ENCODE measurements at places on chromosomes 1 and 21.

GRCh38 chr21:30437010-30437565 is 3.0 kb upstream of the KRTAP15-1 start:
- DNase-seq: no peak

- DNase-seq: no peak
Measured at GRCh38 chr1:170307426-170307825, 161.7 kb downstream of the NTMT2 start.

DNA sequence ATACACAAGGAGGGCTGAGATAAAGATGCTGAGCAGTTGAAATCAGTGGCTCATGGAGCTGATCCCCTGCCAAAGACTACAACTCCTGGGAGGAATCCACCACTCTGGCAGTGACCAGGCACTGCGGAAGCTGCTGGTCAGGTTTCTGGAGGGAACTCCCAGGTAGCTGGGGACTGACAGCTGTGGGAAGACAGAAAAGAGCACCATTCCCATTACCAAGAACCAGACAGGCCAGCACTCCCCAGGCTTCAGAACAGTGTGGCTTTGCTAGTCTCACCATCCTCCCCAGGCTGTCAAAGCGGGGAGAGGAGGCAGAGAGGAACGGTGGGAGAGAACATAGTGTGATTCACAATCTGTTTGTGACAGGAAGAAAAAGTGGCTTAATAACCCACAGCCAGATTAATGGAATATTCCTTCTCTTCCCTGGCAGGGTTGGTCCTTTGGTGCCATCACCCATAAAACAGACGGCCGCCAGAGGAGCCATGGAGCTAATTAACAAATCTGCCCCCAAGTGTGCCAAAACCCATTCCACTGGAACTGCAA is 92.1 kb downstream of the MAB21L3 start:
- no peak for DNase-seq

DNA sequence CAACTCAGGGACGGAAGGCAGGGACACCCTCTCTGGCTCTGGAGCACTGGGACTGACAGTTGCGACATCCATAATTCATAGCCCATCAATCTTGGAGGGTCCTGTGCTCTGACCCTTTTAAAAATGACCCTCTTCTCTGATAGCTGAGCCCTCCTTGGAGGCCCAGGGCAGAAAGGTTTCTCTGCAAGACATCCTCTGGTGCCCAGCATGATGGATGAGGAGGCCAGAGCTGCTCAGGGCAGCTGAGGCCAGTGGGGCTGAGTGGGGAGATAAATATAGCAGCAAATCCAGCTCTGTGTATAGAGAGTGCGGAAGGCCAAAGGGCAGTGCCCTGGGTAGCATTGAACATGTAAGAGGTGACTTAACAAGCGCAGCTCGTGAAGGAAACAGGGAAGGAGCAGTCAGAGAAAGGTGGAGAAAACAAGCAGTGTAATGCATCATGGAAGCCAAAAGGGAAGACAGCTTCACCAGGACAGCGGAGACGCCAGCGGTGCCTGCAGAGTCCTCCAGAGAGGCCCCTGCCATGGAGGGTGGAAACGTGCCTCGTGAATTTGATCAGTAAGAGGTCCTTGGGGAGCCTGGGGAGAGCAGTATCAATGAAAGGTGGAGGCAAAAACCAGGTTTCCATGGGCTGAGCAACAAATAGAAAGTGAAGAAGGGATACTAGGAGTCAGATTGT is 50.4 kb upstream of the FMOD start:
- no peak for DNase-seq

GRCh38 chr1:66916320-66916719 is 8.3 kb downstream of the DNAI4 start:
- no peak for DNase-seq

GRCh38 chr1:184017306-184017705 is 20.2 kb downstream of the COLGALT2 start:
- no peak for DNase-seq

- DNase-seq: no peak
Measured at GRCh38 chr21:39040494-39041110, 142.6 kb downstream of the PSMG1 start.

GRCh38 chr1:42941640-42942330 is 16.9 kb downstream of the SLC2A1 start:
- DNase-seq: no peak

GRCh38 chr1:159652506-159652905 is 61.9 kb downstream of the CRP start:
- DNase-seq: no peak

- no peak for DNase-seq
Measured at GRCh38 chr1:181341026-181341632, 142.2 kb upstream of the CACNA1E start.

GRCh38 chr1:225921734-225922709 is 2.0 kb downstream of the PYCR2 start:
- no peak for DNase-seq

- no peak for DNase-seq
Measured at GRCh38 chr21:35582731-35583130, 477.6 kb downstream of the SETD4 start.

- DNase-seq: no peak
Measured at GRCh38 chr1:107677697-107678096, 287.3 kb downstream of the VAV3 start.

DNA sequence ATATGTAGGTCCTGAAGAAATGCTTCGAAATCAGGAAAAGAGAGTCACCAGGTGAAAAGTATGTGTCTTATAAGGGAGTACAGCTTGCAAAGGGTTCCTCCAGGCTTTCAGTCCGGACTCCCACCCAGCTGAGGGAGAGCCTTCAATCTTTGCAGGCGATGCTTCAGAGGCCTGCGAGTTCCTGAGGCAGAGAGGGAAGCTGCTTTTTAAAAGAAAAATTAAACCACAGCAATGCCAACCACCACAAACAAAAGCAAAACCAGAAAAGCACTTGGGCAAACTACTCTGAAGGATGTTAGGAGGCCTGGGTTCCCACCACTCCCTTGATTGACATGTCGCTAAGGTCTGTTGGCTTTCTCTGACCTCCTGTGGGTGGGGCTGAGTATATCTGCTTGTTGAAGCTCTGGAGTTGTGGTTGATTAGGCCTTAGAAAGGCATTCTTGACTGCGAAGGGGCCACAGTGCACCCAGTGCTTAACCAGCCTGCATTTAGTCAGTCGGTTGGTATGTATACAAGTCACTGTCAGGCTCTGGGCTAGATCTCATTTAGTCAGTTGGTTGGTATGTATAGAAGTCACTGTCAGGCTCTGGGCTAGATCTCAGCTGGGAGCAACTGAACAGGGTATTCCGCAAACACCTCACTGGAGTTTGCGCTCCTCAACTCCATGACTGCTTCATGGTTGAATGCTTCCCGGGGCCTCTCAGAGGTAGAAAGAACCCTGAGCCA is 1.2 kb downstream of the NIPAL3 start:
- no peak for DNase-seq

GRCh38 chr1:233355841-233356704 is 28.5 kb downstream of the MAP3K21 start:
- DNase-seq: no peak

DNA sequence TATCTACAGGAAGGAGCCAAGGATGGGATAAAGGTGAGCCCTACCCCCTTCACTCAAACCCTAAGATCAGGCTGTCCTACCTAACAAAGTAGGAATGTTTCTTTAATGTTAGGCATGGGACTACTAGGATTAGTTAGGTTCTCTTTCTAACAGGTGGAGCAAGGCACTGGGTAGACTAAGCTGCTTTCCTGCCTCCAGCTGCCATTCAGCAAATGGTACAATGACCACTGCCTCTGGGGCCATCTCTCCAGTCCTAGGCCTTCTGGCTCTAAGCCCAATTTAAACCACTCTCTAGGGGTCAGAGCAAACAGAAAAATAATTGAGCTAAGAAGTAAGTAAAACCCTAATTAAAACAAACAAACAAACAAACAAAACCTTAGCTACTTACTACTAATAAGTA is 15.7 kb upstream of the IPO9 start:
- no peak for DNase-seq

DNA sequence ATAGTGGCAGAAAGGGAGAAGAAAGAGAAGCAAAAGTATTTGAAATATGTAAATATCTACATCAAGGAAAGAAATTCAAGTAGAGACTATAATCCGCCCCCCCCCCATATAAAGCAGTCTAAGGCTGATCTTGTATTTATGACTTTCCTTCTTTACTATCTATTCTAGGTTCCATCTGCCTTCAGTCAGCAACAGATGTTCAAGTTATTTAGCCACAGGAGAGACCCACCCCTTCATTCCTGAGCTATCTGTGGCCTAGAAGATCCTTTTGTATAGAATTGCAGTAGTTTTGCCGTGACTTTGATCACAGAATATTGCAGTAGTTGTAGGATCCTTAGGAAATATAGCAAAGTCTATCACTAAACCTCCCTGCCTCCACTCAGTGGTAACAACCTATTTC is 10.7 kb upstream of the BSDC1 start:
- DNase-seq: no peak

- no peak for DNase-seq
Measured at GRCh38 chr1:27523337-27524020, 33.5 kb upstream of the WASF2 start.

GRCh38 chr1:30323352-30323751 is 400.0 kb downstream of the MATN1 start:
- DNase-seq: no peak

- DNase-seq: peak; percentile 20
Measured at GRCh38 chr1:117928881-117929342, 509 bp downstream of the GDAP2 start.

DNA sequence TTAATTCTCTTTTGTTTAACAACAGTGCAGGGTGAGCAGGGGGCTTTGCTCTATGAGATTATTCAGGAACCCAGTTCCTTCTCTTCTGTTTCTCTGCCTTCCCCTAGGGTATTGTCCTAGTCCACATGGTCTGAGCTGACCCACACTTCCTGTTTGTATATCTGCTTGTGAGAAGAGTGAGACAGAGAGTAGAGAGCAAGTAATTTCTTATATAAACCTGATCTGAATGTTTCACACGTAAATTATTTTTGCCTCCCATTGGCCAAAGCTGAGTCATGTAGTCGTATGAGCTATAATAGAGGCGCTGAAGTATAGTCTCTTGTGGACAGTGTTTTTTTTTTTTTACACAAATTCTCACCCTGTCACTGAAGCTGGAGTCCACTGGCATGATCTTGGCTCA is 134.2 kb upstream of the SERTAD4 start:
- no peak for DNase-seq

- DNase-seq: no peak
Measured at GRCh38 chr1:168089979-168090337, 46.8 kb downstream of the GPR161 start.

- DNase-seq: no peak
Measured at GRCh38 chr1:66840929-66841328, 39.9 kb upstream of the INSL5 start.

DNA sequence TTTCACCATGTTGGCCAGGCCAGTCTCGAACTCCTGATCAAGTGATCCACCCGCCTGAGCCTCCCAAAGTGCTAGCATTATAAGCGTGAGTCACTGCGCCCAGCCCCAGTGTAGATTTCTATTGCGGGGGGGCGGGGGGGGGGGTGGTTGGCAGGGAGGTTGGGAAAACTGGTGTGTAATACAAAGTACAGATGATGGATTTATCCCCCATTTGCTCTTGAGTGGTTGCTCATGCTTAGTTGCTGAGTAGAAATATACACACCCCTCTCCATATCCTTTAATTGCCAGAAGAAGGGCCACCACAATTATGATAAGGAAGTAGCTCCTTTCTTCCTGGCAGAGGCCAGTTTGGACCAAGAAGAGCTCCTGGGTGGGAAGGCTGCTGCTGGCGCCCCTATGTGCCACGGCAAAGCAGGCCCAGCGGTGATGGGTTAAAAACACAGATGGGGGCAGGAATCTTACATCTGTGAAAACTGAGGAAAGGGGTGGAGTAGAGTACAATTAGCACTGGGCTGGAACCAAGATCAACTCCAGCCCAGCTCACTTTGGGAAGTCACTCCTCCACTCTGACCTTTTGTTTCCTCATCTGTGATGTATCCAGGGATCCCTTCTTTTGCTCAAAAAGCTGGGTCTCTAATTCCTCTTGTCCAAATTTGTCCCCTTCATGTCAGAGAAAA is 55.2 kb downstream of the MRPL37 start:
- no peak for DNase-seq

DNA sequence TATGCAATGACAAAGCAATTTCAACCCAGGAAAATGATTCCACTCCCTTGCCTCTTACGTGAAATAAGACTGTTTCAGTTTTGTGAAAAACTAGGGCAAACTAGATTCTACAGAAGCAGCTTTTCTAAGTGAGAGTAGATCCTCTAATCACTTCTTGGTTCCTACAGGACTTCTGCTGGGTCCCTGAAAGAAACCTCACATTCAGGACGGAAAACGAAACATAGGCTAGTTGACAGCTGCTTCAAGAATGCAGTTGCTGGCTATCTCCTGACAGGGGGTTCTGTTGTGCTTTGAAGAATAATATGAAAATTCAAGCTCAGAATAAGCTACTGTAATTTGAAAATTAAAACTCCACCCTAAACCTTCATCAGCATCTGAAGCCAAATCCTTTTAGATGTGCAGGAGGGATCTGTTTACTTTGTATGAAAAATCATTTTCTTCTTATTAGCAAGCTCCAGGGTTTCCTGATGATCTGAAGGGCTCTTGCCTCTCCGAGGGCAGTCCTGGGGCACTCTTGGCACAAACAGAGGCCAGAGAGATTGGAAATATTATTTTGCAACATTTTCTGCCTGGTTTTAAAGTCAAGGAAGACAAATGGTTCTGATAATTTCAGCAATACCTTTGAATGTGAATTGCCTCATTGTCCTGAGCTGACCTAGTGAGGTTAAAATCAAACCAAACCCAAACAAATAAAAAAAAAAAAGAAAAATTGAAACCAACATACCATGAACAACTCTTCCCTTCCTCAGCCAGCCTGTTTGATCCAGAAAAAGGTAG is 55.0 kb downstream of the NTMT2 start:
- DNase-seq: no peak

GRCh38 chr1:205016584-205016983 is 26.4 kb upstream of the CNTN2 start:
- no peak for DNase-seq

DNA sequence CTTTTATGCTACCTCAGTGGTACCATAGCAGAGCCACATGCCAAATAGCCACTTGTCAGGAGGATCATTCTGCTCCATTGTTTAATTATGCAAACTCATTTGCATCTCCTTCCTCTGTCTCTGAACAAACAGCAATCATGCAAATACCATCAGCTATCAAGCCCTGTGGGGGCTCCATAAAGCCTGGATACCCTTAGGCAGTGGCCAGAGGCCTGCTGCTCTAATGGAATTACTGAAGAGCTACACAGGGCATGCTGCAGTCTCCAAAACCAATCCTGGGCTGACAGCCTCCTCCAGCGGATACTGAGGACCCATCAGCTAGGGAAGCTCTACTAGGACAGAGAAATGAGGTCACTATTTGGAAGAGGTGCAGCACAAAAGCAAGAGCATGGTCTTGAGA is 376.3 kb downstream of the KCNH1 start:
- DNase-seq: no peak

- no peak for DNase-seq
Measured at GRCh38 chr1:67970088-67970487, 80.3 kb downstream of the DIRAS3 start.

DNA sequence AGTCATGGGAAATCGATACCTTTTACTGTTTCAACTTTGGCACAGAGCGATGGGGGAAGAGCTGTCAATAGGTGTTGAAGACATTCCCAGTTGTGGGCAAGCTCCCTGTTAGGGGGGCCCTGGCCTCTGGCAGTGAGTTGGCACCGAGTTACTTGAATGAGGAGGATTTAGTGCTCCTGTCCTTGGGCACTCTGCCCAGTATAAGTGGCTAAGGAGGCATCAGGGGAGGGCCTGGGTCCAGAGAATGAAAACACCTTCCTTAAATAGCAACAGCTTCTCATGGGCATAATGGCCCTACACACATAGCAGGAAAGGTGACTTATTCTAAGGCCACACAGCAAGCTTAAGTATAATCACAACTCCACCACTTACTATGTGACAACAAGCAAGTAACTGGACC is 664.4 kb downstream of the PTPRU start:
- no peak for DNase-seq
